ENCODE measurements at places on chromosomes 11 and 22. TPM values are rescaled to one million over a fixed set of nuclear protein-coding genes. Genes with fewer than 3 reads are reported as not detected.

- H3K4me1 ChIP-seq: peaks cover 27% of the 10 kb centered on the region
- H3K27me3 ChIP-seq: no peaks in the 10 kb centered on the region
- DNase-seq: no peak
- H3K36me3 ChIP-seq: peaks cover 4% of the 10 kb centered on the region
- H3K27ac ChIP-seq: no peak overlapping the region
These were observed 2.2 kb upstream of the DDX10 start for GRCh38 chr11:108662700-108663099.

Gene SIK3
- 26.3 TPM for total RNA-seq

Gene GGTLC2
- total RNA-seq: not detected

DNA sequence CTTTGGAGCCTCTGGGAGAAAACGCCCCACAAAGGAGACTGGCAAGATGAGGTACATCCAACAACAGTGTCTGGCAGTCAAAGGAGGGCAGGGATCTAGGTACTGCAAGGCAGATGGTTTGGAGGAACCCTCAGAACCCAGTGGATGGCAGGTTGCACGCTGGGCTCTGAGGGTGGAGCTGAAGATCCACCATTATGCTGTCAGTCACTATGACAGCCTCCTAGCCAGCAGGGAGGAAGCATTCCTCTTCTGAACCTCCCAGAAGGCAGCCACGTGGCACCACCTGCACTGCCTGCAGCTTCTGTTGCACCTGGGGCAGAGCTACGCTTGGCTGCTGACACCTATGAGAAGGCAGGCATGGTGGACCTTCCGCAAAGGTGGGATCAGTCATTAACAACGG is 40.2 kb downstream of the HTR3A start:
- peaks cover 11% of the 10 kb centered on the region for H3K27me3 ChIP-seq
- H3K27ac ChIP-seq: no peak overlapping the region
- H3K36me3 ChIP-seq: no peaks in the 10 kb centered on the region

Gene OR52B6
- total RNA-seq: not detected

Measured in activated T-cell treated with anti-CD3 and anti-CD28 coated beads, Interleukin-2, amount 50 U/mL, for 72 hours (primary cell).